SJSA1 (cell line): ENCODE measurements at places on chromosomes 5 and 9. TPM values are rescaled to one million over a fixed set of nuclear protein-coding genes. Genes with fewer than 3 reads are reported as not detected.

DNA sequence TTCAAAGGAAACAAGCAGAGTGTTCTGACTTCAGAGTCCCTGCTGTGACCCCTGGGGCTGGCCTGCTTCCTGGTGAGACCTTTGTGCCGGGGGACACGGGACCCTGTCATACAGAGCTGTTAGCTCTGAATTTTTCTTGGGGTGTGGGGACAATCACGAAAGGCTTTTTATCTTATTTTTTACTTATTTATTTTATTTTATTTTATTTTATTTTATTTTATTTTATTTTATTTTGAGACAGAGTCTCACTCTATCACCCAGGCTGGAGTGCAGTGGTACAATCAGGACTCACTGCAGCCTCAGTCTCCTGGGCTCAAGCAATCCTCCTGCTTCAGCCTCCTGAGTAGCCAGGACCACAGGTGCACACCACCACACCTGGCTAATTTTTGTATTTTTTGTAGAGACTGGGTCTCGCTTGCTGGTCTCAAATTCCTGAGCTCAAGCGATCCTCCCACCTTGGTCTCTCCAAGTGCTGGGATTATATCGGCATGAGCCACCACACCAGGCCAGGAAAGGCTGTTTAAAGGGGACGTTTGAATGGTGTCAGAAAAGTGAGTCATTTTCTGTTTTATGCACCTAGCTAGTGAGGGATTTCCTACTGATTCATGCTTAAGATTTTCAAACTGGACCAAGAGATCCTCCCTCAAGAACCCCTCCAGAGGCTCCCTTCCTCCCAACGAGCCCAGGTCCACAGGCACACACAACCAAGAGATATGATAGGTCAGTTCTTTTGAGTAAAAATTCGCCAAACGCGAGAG is 75.7 kb downstream of the OLFM1 start:
- no peaks in the 10 kb centered on the region for H3K4me1 ChIP-seq
- DNase-seq = no peak
- H3K36me3 ChIP-seq = no peaks in the 10 kb centered on the region
- H3K27ac ChIP-seq = no peak overlapping the region
- H3K4me3 ChIP-seq = no peak overlapping the region

- H3K27me3 ChIP-seq = no peaks in the 10 kb centered on the region
- no peak overlapping the region for H3K27ac ChIP-seq
- H3K36me3 ChIP-seq = no peaks in the 10 kb centered on the region
- H3K4me1 ChIP-seq = no peaks in the 10 kb centered on the region
Measured at GRCh38 chr9:102295188-102295587, 556.7 kb upstream of the GRIN3A start.

- no peak overlapping the region for H3K27ac ChIP-seq
- no peaks in the 10 kb centered on the region for H3K36me3 ChIP-seq
- no peak overlapping the region for H3K4me3 ChIP-seq
Measured at GRCh38 chr9:68738358-68738757, 33.3 kb downstream of the PIP5K1B start.

DNA sequence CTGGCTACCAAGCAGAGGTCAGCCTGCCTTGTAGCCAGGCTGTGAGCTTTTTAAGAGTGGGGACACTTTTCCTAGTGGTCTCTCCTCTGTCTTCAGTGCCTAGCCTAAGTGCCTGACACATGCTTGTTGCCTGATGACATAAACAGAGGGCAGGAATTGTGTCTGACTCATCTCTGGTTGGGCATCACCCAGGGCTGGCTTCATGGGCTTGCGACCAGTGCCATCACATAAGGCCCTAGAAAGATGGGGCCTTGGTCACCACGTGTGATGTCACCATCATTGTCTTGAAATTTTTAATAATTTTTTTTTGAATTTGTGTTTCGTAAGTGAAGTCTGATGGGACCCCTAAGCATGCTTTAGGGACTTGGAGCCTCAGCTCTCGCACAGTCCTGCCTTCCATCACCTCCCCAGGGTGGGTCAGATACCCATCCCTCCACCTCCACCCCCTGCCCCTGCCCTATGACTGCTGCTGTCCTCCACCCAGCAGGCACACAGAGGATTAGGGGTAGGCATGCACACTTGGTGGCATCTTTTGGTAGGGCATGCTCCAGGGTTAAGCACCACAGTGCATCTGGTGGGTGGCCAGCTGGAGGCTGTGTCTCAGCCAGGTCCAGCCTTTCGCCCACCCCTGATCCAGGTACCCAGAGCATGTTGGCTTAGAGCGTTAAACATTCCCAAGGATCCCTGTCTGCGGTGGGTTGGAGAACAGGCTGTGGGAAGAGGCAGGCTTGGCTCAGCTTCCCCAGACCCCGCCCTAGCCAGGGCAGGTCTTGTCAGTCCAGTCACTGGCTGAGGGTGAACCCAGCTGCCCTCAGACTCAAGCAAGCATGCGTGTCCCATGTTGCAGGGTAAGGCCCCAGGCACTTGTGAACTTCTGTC is 80.1 kb upstream of the SH3PXD2B start:
- no peak overlapping the region for H3K4me3 ChIP-seq
- no peaks in the 10 kb centered on the region for H3K36me3 ChIP-seq
- peaks cover 3% of the 10 kb centered on the region; the same call in 1 of the 2 replicates for H3K27me3 ChIP-seq
- DNase-seq = no peak

GRCh38 chr9:8769153-8769552 is 969.6 kb upstream of the DMAC1 start:
- no peak for DNase-seq
- no peak overlapping the region for H3K27ac ChIP-seq
- H3K27me3 ChIP-seq = no peaks in the 10 kb centered on the region

DNA sequence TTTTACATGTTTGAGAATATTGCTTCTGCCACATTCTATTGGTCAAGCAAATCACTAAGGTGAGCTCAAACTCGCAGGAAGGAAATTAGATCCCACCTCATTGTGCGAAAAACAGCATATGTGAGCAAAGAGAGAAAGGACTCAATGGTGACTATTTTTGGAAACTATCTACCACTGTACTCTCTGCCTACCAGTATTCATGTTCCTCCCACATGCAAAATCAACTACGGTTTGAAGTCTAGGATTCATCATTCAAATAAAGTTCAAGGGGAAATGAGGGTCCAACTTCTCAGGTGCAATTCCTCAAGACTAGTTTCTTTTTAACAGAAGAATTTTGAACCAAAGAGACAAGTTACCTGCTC is 60.6 kb downstream of the FAM174A start:
- no peak overlapping the region for H3K4me3 ChIP-seq
- no peaks in the 10 kb centered on the region for H3K36me3 ChIP-seq
- peaks cover 5% of the 10 kb centered on the region for H3K4me1 ChIP-seq

DNA sequence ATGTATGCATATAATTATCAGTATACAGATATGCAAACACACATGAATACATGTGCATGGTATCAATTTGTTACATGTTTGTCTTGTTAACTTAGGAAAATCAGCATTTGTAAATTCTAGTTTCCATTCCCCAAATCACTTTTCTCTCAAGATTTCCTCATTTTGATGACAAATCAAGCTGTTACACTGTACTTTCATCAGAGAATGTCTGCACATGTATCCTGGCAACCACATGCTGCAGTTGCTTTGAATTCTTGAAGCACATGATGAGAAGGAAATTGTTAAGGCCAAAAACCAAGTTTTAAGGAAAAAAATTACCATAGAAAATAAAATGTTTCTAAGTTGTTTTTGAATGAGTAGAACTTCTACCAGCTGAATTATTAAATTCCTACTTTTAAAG is 1834.5 kb downstream of the EFNA5 start:
- no peaks in the 10 kb centered on the region for H3K4me1 ChIP-seq
- no peak for DNase-seq
- H3K36me3 ChIP-seq = no peaks in the 10 kb centered on the region
- no peaks in the 10 kb centered on the region for H3K27me3 ChIP-seq
- no peak overlapping the region for H3K4me3 ChIP-seq
- H3K27ac ChIP-seq = no peak overlapping the region

DNA sequence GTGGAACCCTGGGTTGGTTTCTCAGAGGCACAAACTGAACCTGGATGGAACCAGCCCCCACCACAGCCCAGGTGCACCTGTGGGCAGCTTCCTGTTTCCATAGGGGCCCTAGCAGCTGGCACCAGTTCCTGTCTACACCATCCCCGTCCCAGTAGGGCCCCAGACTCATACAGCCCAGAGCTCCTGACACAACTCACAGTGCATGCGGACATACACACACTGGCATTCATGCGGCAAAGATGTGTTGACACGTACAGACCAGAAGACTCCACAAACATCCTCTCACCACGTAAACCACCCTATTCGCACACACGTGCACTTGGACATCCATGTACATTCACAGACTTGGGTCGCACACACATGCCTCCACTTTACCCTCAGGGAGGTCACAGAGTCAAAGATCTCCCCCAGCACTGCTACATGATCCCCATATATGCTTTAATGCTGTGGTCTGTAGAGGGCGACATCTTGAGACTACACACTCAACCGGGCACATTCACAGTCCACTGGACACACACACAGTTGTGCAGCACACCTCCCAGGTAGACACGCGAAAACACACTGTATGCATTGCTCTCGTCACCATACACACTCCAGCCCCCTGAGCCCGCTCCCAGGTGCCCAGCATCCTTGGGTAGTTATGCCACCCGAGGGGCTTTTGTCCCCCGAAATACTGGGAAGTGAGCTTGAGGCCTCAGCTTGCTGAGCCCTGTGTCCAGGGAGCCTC is 22.4 kb downstream of the CXXC5 start:
- H3K27me3 ChIP-seq = no peaks in the 10 kb centered on the region
- H3K36me3 ChIP-seq = peaks cover 45% of the 10 kb centered on the region
- H3K4me1 ChIP-seq = peaks cover 75% of the 10 kb centered on the region
- H3K27ac ChIP-seq = peak overlapping the region; percentile 22
- H3K4me3 ChIP-seq = no peak overlapping the region
- no peak for DNase-seq

- H3K4me1 ChIP-seq = peaks cover 14% of the 10 kb centered on the region
- H3K27me3 ChIP-seq = no peaks in the 10 kb centered on the region
- H3K36me3 ChIP-seq = no peaks in the 10 kb centered on the region
- no peak overlapping the region for H3K4me3 ChIP-seq
Measured at GRCh38 chr5:83368319-83368718, 103.2 kb upstream of the VCAN start.

DNA sequence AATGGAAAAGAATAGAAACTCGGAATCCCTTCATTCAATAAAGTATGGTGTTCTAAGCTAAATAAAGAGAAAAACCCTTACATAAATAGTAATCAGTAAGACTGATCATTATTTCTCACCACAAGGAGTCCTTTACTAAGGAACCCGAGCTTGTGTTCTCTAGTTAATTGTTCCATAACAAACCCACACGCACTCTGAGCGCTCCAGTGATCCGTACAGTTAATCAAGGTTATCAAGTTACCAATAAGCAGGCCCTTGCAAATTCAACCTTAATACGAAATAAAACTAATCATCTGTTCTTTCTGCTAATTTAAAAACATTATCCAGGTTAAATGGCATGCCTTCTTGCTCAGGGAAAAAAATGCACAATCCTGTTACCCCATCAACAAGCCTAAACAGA is 224.4 kb downstream of the FRMD3 start:
- peaks cover 7% of the 10 kb centered on the region; the same call in 1 of the 2 replicates for H3K36me3 ChIP-seq
- no peaks in the 10 kb centered on the region for H3K27me3 ChIP-seq
- no peak overlapping the region for H3K4me3 ChIP-seq
- no peak overlapping the region for H3K27ac ChIP-seq
- H3K4me1 ChIP-seq = no peaks in the 10 kb centered on the region

Gene GDNF
- 2.9 and 5.8 TPM in 2 replicates for total RNA-seq

Gene FAXDC2
- 0.32 TPM in 1 of 2 replicates, not detected in the other for total RNA-seq

Gene DIRAS2
- not detected in 2 replicates for total RNA-seq
